ENCODE measurements at places on chromosomes 5 and 9.
A peak's percentile ranks its signal among the peaks of the same experiment; 100 is the strongest.

DNA sequence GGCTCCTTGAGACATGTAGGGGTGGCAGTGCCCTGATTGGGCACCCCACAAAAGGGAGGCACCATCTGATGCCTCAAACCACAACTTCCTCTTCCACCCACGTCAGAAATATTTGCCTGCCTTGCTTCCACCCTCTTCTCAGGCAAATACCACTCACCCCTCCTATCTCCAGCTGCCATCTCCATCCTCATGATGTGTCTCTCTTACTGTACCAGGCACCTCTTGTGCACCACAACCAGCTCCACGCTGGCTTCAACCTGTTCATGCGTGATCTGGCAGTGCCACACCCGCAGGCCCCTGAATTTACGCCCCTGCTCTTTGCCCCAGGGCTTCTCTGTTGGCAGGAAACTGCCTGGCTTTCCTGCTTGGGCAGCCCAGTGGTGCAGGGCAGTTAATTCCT, 87.8 kb upstream of the HSPA9 start:
- DNase-seq, result peak; percentile 13

GRCh38 chr5:160969645-160970044, 117.6 kb upstream of the ATP10B start:
- no peak for DNase-seq

DNA sequence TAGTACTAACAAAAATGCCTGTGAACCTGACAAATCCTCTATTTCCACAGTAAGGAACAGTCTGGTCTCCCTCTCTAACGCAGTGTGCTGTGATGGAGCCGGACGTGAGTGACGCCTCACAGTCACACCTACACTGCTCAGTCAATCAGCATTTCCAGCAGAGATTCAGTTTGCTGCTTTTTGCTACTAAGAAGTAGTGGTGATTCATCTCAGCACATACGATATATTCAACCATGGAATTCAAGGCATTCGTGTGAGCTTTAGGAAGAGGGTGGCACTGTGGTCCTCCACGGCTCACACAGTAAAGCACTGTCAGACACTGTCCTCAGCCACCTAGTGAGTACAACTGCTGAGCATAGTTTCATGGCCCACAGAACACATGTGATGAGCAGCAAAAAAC, 70.9 kb downstream of the SETX start:
- DNase-seq, result no peak

GRCh38 chr5:122067390-122067789, 10.7 kb downstream of the LOX start:
- DNase-seq, result no peak

GRCh38 chr5:180090098-180090768, 18.7 kb upstream of the RNF130 start:
- peak; percentile 65 for DNase-seq

- DNase-seq, result no peak
Measured at GRCh38 chr9:127109212-127109711, 13.2 kb downstream of the ANGPTL2 start.

DNA sequence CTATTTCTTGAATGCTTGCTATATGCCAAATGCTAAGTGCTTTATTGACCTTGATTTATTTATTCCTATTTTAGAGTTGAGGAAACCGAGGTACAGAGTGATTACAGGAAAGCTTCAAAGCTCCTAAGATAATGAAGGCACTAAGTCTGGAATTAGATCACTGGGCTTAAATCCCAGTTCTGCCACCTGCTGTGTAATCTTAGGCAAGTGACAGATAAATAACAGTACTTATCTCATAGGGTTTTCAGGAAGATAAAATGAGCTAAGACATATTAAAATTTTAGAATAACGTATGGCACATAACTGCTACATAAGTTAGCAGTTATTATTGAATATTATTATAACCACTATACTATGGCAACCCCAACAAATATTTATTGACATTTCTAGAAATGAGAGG, 843.8 kb downstream of the DTWD2 start:
- DNase-seq, result no peak

- no peak for DNase-seq
Measured at GRCh38 chr9:104286187-104286586, 192.1 kb downstream of the SMC2 start.

DNA sequence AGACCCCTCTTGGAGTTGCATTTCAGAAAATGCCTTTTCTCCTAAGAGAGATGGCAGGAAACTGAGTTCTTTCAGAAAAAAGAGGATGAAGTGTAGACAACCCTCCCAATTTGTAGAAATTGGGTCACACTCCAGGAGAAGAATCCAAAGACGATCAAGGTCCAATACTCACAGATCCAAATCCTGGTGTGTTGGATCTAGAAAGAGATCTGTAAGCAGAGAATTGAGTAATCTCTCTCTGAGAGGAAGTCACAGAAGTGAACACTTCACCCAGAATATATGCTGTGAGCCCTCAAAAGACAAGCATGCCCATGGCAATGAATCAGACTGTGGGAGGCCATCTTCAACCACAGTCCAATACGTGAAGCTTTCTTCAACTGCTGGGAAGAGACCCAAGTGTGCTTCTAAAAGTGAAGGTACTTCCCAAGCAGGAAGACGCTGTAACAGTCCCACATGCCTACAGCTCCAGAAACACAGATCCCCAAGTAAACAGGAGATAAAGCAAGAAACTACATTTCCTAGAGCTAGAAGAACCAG, 182.7 kb downstream of the SMC2 start:
- DNase-seq, result no peak

- DNase-seq, result no peak
Measured at GRCh38 chr5:80206282-80206681, 49.6 kb downstream of the SERINC5 start.

DNA sequence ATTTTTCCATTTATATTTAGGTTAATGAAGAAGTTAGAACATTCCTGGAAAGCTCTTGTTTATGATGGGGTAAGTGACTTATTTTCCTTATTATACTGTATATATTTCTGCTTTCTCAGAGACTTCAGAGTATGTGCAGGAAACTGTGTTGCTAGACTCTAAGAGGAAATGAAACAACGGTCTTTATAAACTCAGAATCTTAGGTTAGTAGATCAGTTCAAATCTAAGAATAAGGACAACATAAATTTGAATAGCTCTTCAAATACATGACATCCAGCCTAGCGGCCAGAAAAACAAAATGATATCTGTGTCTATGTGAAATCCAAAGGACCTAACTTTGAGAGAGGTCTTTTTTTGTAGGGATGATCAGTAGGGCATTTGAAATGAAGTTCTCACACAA, 94.3 kb downstream of the PRKACG start:
- DNase-seq, result no peak

DNA sequence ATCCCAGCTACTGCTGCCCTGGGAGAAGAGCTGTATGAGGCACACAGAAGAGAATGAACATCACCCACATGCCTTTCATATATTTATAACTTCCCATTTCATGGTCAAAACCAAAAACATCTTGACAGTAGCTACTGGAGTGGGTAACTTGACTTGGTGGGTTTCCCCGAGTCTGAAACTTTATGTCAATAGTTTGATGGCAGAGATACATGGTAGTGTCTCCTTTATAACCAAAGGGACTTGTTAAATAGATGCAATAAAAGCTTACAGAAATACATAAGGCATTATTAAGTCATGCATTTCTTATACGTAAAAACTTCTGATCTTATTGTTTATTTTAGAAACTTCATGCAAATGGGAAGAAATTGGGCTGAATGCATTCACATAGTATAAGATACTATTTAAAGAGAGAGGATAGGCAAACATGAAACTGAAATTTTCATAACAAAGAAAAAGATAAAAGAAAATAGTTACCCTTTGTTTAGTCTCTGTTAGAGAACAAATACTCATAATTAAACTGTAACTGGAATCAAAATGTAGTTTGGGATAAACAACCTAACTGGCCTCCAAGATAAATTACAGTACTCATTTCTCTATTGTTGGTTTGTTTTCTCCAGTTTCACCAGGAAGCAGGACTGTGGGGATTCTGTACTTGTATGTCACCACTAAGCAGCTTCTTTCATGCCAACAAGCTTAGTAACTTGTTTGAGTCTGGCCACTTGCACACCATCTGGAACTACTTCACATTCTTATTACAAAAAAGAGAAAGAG, 459.3 kb upstream of the MEF2C start:
- DNase-seq, result no peak

- no peak for DNase-seq
Measured at GRCh38 chr5:125812651-125813050, 610.6 kb upstream of the GRAMD2B start.

DNA sequence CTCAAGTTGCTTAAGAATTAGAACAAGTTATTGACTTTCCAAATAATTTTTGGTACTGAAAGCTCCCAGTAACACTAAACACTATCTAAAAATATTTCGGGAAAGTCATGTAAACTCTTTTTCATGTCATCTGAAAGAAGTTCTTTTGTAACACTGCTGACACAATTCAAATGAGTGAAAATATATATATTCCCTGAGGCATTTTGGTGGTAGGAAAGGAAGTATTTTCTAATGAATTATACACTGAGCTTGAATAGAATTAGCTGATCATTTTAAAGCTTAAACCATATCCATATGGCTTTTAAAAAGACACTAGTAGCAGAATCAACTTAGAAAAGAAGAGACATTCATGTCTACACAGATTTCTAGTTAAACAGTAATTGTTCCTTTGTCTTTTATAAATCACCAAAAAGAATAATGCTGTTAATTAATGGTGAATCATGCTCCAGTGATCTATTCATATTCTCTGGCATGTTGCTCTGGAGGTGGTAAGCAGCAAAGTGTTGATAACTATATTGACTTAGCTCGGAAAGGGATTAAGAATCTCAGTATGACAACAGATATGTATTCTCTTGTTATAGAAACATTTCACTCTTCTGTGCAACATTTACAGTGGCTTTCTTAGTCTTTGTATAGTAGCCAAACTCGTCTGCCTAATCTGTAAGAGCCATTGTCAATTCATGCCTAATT, 27.4 kb upstream of the RFX3 start:
- no peak for DNase-seq

- DNase-seq, result no peak
Measured at GRCh38 chr9:15293804-15294316, 13.2 kb downstream of the TTC39B start.

DNA sequence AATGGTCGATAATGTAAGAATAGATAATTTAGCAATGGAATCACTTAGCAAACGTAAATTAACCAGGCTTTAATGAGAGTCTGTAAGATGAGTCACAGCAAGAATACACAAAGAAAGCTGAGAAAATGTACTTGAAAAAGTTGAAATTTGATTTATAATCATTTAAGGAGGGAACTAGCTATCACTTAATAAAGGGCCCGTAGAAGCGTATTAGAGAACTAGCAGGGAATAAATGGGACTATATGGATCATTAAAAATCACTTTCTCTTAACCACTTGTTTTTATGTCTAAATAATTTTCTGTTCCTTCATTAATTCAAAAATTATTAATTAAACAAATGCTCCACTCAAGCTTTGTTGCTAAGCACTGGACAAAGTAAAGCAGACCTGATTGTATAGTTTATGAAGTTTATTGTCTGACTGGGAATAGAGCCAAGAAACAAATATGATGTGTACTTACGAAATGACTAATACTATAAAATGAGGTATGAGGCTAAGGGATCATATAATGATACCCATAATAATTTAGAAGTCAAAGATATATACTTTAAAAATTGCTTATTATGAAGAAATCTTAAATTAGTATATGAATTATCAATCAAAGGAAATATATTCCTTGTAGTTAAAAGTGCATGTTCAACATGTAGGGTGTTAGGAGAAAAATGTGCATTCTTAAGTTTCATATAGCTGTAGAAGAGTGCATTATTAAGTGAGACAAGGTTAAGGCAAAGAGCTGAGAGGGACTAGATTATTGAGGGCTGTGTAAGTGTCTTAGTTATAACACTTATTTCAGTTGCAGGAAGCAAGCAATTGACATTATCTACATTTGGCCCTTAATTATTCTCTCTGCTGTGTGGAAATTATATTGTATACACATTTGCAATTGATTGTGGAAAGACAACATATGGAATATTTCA, 196.8 kb downstream of the PRDM9 start:
- DNase-seq, result no peak
